ENCODE measurements at places on chromosomes 4 and X. TPM values are rescaled to one million over a fixed set of nuclear protein-coding genes. Genes with fewer than 3 reads are reported as not detected.

Gene STATH
- total RNA-seq, result 5.8 TPM

Gene PLAC8
- 0.72 TPM for total RNA-seq

Gene COPS4
- 250 TPM for total RNA-seq

Gene SLC26A1
- not detected for total RNA-seq

Gene GABRB1
- not detected for total RNA-seq

GRCh38 chr4:68630371-68630770 is 40.1 kb downstream of the UGT2B15 start:
- DNase-seq, result no peak

Gene AMBN
- 7.9 TPM for total RNA-seq

GRCh38 chrX:12425496-12425895 is 287.2 kb downstream of the FRMPD4 start:
- no peak for DNase-seq

DNA sequence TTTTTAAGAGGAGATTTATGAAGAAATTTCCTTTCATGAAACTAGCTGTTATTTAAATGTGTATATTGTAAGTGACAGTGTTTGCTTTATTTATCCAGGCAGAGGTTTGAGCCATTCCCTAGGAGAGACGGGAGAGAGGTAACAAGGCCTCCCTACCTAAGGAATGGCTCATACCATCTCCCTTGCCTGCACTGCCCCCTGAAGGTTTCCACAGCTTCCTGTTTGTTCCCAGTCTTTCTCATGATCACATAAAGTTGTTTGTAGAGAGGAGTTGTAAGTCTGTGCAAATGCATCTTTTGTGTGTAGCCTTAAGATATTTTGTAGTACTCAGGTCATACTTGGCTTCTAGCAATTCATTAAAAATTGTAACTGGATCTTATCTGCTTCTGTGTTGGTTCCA is 1504.5 kb upstream of the PCDH10 start:
- no peak for DNase-seq

Gene SMR3B
- total RNA-seq, result 8.9 TPM

Gene ADRA2C
- 0.96 TPM for total RNA-seq

GRCh38 chr4:1249731-1250526 is 999 bp upstream of the CTBP1 start:
- peak; percentile 23 for DNase-seq

- peak; percentile 21 for DNase-seq
Observed at GRCh38 chrX:129737916-129738315, 863 bp upstream of the XPNPEP2 start.

DNA sequence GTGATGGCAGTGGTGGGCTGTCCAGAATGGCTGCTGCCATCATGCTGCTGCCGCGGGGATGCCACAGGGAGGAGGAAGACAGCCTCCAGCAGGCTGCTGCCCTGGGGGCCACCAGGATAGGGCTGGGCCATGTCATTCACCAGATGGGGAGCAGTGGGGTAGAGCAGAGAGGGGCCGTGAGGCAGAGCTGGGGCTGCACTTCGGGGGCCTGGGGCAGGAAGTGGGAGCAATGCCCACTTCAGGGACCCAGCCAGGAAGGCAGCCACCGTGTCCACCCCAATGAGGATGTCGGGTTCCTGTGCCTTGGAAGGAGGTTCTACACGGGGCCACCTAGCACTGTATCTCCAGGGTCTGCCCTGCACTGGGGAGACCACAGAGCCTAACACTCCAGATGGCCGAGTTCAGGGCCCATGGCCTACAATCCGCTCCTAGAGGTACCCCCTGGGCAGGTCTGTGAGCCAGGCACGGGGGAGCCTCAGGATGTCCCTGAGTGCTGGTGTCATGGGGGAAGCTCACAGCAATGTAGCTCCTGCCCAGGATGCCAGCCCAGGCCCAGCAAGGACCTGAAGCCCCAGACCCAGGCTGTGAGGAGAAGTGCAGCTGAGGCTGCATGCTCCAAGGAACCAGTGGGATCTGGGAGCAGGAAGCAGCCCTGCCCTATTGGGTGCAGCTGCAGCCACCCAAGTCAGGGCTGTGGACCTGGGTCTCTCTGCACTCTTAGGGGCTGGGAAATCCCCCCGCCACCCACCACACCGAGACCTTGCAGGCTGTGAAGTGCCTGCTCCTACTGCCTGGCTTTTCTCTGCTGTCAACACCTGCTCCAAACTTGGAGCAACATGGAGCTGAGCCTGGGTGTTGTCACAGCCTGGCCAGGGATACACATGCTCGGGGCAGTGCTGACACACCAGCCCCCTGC is 140.3 kb downstream of the PDHA2 start:
- DNase-seq, result no peak

Gene SSX5
- not detected for total RNA-seq

GRCh38 chr4:166252487-166253402 is 379.7 kb downstream of the TLL1 start:
- no peak for DNase-seq

Gene DDX53
- 2.2 TPM for total RNA-seq

- DNase-seq, result no peak
Observed at GRCh38 chr4:38921151-38921550, 53.5 kb downstream of the FAM114A1 start.

DNA sequence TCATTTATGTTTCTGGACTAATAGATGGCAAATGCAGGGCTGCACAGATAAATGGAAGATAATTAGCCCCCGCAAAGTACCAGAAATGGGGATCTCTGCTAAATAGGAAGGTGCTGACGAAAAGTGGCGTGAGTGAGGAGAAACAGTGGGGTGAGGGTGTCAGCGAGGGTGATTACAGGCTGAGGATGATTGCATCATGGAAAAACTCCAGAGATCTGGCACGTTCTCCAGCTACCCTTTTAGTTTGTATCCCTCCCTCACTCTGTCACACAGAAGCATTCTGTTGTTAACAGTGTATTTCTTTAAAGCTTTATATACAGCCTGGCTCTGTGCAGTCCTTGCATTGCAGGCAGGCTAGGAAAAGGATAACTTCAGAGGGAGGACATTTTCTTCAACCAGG is 309.6 kb upstream of the DDX53 start:
- no peak for DNase-seq

- DNase-seq, result no peak
Observed at GRCh38 chr4:170805352-170805751, 715.6 kb upstream of the AADAT start.

DNA sequence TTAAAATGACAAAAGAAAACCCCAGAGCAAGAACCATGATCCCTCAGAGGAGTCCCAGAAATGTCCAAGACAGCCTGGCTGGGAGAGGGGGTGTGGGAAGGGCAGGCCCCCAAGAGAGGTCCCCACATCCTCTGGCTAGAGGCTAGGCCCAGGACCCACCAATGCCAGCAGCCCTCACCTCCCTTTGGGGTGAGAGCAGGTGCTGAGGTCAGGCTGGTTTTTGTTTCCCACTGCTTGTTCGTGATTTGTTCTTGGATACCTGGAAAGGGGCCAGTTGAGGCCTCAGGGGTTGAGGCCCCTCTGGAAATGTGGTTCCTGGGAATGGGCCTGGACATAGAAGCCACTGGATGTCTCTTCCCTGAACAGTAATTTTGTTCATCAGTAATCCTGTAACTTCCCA is 2.3 kb upstream of the GRSF1 start:
- DNase-seq, result no peak

Gene GAGE12G
- total RNA-seq, result not detected

DNA sequence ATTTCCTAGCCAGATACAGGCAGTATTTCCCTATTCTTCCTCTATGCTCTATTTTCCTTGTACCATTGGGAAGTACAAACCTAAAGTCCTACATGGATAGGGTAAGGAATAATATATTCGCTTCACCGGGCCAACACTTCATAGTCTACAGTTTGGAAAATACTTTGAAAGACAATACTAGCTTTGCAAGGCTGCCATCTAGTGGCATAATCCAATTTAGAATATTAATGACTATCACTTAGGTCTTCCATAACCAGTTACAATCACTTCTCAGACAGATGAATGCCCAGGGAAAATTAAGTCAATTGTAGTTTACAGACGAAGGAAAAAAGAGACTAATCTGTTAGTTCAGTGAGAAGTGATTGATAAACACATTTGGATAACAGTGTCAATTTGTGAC is 141.0 kb upstream of the FAM47C start:
- DNase-seq, result peak; percentile 21

DNA sequence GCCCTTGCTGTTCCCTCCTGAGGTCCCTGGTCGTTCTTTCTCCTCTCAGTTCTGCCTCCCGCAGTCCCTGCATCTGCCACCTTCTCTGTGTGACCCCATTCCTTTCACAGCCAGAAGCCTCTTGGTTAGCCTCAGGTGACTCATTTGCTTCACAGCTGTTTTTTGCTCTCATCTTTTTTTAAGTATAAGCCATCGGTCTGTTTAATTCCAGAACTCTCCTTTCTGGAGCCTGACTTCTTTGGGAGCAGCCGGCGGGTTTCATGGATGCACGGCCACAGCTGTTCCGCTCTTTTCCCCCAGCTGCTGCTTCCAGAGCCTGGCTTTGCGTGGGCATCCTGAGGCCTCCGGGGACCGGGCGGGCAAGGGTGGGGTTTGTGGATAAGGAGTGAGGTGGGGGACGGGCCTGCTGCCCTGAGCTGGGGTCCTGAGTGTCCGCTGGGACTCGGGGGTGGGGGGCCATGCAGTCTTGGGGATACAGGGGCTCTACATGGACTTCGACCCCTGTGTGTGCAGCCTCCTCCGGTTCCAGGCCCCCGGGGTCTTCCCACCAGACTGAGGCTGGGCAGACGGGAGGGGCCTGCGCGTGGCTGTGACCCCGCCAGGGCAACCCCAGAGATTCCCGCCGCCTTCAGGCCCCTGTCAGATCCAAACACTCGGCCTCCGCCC is 46.7 kb downstream of the PCGF3 start:
- DNase-seq, result no peak

GRCh38 chr4:124589786-124590185 is 122.7 kb downstream of the ANKRD50 start:
- no peak for DNase-seq

Gene NSUN7
- total RNA-seq, result 0.48 TPM

GRCh38 chr4:113586072-113586471 is 175.5 kb downstream of the CAMK2D start:
- no peak for DNase-seq

DNA sequence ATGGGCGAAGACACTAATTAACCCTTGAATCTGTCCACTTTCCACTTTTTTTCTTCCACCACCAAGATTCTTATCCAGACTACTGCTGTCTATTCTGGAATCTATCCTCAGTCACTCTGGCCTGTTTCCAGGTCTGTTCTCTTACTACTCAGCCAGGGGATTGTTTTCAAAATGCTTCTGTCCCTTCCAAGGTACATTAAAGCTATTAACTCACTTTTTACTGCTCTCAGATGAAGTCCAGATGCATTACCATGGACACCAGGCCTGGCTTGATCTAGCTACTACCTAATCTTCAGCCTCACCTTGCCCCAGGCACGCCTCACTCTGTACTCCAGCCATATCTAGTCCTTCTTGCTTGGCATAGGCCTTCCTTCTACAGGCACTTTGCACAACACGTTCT is 66.4 kb downstream of the GALNT7 start:
- no peak for DNase-seq

DNA sequence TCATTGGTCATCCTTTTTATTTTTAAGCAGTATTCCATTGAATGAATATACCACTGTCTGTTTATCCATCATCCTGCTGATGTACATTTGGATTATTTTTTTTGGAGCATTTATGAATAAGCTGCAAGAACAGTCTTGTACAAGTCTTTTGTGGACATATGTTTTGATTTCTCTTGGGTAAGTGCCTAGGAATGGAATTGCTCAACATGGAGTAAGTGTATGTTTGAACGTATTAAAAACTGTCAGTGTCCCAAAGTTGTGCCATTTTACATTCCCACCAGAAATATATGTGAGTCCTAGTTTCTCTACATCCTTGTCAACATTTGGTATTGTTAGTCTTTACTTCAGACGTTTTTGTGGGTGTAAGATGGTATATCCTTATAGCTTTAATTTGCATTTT is 287.0 kb upstream of the POF1B start:
- DNase-seq, result no peak

Gene UGT2A1
- 2.9 TPM for total RNA-seq

Gene GYPB
- total RNA-seq, result 35.2 TPM

Data from umbilical cord (tissue), 2 donors.